ENCODE measurements at places on chromosomes 7 and 10. TPM values are rescaled to one million over a fixed set of nuclear protein-coding genes. Genes with fewer than 3 reads are reported as not detected.

OR2A5 gene
- not detected for total RNA-seq

GRID1 gene
- total RNA-seq, result 3.1 TPM

SYT15B gene
- total RNA-seq, result 0.37 TPM

SPDYE2 gene
- total RNA-seq, result not detected

FRMPD2 gene
- not detected for total RNA-seq

TMEM72 gene
- not detected for total RNA-seq

- peak; percentile 96 for DNase-seq
Observed at GRCh38 chr10:96700374-96701099, 19.8 kb downstream of the PIK3AP1 start.

DNA sequence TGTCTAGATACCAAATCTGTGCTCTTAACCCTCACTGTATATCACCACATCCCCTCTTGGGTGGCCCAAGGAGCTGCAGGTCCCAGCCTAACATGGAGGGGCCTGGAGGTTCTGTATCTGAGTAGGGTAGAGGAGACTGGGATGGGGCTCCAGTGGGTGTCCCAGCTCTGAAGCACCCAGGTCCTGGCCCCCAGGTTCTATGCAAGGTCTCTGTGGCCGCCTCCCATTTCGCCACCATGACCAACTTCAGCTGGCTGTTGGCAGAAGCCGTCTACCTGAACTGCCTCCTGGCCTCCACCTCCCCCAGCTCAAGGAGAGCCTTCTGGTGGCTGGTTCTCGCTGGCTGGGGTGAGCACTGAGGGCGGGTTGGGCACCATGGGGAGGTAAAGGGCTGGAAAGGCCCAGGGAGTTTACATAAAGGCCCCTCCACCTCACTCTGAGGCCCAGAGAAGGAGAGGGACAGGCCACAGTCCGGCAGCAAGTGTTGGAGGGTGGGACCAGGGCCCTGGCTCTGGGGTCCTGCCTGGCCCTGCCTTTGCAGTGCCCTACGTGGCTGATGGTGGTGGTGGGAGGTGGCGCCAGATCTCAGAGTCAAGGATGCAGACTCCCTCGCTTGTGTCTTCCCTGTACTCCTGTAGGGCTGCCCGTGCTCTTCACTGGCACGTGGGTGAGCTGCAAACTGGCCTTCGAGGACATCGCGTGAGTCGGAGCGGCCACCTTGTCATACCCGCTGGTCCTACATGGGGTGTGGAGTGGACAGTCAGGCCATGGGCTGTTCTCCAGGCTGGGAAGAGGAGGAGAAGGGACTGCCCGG is 10.2 kb downstream of the GHRHR start:
- DNase-seq, result no peak

GRCh38 chr7:66088861-66089838 is 13.5 kb downstream of the ASL start:
- no peak for DNase-seq

GRCh38 chr7:101995121-101995520 is 177.7 kb downstream of the CUX1 start:
- DNase-seq, result peak; percentile 73

DNA sequence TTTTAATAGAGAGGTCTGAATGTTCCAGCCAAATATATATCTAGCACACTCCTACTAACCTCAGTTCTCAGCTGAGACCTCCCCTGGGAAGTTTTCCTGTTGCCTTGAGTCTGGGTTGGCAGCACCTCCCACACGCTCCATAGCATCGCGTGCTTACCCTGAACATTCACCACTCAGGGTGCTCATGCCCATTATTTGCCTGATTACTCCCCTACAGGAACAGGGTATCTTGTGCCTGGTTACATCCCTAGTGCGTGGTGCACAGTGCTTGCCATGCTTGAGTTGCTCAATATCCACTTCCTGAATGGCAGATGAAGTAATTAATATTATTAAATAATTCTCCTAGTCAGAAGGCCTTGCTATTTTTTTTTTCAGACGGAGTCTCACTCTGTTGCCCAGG is 269.9 kb upstream of the IMMP2L start:
- no peak for DNase-seq

Measured in OCI-LY7 (cell line).